Fibroblast of skin of right biceps (primary cell): ENCODE measurements at places on chromosomes 7 and 10.

- DNase-seq: no peak
These were observed 11.2 kb downstream of the RHOBTB1 start for GRCh38 chr10:60932756-60933155.

DNA sequence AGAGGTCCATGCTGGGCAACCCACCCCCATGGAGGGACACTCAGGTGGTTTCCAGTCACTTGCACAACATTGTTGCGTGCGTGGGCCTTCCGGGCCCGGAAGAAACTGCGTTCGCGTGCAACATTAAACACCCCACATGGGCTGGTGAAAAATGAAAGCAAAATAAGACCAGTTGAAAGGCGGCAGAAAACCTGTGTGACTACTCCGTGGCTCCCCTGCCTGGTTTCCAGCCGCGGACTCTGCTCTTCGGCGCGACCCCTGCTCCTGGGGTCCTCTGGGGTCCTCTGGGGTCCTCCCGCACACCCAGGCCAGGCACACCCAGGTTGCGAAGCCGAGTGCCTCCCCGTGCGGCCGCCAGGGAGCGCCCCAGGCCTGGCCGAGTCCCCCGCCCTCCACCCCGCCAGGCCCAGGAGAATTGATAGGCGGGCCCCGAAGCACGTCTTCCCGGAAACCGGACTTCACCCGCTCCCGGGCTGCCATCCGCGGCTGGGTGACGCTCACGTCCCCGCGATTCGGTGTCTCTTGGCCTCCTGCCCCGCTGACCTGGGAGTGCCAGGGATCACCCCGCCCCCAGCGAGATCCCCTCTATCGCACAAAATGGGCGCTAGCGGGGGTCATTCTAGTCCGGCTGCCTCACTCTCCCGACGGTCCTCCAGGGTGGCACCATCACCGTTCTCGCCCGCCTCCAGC lies 1.9 kb upstream of the SH2D4B start:
- DNase-seq: peak; percentile 47

- no peak for DNase-seq
These were observed 42.8 kb downstream of the CDC123 start for GRCh38 chr10:12238821-12239220.

DNA sequence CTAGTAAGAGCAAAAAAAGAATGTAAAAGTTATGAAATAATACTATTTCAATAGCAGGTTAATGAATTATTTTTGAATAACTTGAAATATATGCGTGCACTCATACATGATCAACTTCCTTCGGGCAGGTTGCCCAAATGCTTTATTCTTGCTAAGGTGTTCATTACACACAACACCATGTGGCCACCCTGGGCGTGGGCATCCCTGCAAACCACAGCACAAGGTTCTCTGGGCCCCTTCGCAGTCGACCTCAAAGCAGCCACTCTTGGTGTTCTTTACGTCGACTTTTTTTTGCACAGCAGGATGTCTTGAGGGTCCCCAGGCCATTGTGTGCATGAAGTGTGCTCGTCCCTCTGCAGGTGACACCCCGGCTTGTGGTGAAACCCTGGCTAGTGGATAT lies 300.7 kb upstream of the PITRM1 start:
- DNase-seq: no peak

DNA sequence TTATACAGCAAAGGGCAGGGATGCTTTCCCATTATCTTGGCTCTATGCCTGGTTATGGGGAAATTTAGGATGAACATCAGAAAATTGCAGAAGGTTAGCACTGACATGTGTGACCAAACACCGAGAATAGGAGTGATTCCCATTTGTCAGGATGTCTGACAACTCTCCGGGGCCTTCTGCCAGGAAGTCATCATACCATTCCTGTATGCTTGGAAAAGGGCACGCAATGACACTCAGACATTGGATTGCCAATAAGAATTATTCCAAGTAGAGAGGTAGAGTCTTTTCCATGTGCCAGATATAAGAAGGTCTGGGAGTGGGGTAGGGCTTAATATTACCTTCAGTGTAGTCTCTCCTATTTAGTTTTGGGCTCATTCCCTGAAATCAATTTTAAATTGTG lies 82.3 kb downstream of the MTPN start:
- DNase-seq: no peak
